PC-3 (cell line): ENCODE measurements at places on chromosomes 11 and 22. TPM values are rescaled to one million over a fixed set of nuclear protein-coding genes. Genes with fewer than 3 reads are reported as not detected.

PRRG4 gene
- 12.9 and 17.9 TPM in 2 replicates for total RNA-seq

OR8H2 gene
- total RNA-seq, result not detected in 2 replicates

CNTF gene
- total RNA-seq, result 1.6 and 2.8 TPM in 2 replicates

NTM gene
- total RNA-seq, result not detected in 2 replicates

PRG3 gene
- total RNA-seq, result not detected in 2 replicates

MGAT3 gene
- 0.06 TPM in 1 of 2 replicates, not detected in the other for total RNA-seq

DNA sequence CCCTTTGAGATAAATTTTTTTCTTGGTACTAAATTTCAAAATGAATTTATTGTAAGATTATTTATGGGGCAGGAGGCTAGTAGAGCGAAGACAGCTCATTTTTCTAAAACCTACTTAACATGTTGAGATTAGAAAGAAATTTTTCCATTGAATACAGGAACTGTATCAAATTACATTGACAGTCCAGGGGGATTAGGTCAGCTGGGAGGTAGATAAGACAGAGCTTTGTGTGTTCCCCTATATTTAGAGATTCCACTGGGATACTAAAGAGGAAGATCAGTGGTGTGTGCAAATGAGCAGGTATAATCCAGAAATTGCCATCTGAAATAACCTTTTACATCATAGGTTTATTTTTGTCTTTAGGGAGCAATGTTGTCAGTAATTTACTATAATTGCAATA is 32.1 kb downstream of the ENDOD1 start:
- DNase-seq, result no peak

DNA sequence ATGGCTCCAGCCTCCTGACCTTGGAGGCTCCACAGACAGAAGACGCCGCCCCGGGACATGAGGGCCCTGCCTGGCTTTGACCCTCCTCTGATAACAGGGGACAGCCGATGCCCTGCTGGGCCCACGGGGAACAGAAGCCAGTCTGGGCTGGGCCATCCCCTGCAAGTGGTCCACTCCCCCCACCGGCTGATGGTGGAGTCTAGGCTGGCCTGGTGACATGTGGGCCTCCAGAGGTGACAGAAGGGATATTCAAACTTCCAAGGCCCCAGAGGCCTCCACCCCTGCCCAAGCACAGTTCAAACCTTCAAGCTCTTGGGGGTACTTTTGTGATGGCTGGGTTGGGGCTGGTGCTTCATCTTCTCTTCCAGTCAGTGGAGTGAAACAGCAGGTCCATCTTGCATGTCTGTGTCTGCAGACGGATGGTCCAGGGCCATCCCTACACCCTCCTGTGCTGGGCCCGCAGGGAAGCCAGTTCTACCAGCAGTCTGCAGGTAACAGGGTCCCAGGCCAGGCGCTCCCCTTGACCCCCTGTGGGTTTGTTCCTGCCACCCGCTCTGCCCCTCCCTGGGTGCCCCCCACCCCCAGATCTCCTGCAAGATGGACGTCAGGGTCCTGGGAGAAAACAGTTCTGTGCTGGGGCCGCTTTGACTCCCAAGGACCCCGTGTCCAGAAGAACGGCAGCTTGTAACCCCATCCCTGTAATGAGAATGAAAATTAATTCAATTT is 929.9 kb downstream of the BRD1 start:
- DNase-seq, result no peak

DNA sequence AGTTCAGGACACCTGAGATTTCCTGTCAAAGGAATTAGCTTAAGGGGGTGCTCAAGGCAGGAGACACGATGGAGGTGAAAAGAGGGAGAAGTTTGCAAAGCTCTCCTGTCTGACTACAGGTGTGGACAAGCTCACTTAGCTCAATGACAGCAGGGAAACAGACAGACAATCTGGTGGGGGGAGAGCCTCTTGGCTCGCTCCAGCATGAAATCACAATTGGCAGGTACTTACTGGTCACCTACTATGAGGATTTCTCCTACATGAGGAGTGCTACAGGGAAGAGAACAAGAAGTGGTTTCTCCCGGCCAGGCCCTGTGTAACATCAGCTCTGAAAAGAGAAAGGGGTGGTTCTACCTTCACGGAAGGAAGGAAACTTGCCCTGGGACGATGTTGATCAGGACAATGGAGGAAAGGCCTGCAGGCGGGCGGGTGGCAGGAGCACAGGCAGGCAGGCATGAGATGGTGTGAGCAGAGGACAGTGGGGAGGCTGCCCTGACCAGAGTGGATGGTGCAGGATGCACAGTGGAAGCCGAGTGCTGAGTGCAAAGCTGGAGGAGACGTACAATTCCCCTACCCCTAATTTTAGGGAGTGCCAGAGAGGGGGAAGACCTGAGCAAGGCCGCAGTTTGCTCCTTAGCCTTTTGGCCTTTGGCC is 57.9 kb upstream of the CRTAM start:
- DNase-seq, result no peak

- no peak for DNase-seq
Observed at GRCh38 chr11:2590965-2591754, 108.6 kb downstream of the KCNQ1OT1 start.

DNA sequence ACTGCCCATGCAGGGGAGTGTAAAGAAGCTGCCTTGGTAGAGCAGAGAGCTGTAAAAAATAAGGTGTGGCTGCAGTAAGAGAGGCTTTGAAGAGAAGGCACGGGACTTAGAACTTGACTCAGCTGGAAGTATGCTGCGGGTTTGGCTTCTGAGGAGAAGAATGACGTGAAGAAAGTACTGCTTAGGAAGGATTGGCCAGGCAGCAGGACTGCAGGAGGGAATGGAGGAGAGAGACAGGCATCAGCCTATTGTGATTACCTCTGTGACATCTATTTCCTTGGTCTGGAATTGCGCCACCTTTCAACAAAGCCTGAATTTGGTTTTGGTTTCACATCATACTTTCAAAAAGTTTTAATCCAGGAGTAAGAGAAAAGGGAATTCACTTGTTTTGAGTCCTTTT is 22.5 kb downstream of the PRRG4 start:
- DNase-seq, result peak; percentile 23

- DNase-seq, result peak; percentile 81
Observed at GRCh38 chr11:122108192-122108799, 7.7 kb downstream of the BLID start.

DNA sequence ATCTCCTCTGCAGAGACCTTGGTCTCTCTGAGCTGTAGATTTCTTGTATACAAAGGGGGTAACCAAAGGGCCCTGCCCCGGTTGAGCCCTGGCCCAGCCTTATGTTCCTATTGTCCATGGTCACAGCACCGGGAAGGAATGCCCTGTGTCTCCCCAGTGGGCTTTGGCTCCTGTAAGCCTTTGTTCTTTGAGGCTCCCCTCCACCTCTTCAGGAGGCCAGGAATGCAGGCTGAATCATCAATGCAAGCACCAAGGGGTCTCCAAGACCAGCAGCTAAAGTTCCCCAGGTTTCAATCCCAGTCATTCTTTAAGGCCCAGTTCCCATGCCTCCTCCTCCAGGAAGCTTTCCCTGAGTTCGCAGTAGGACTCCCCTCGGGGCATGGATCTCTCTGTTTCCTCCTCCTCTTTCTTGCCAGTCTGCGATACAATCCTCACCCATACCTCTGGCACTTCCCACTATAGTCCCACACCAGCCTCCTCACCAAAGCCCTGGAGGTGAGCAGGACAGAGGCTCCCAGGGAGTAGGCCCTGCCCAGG is 29.2 kb upstream of the KLHL35 start:
- DNase-seq, result no peak

DNA sequence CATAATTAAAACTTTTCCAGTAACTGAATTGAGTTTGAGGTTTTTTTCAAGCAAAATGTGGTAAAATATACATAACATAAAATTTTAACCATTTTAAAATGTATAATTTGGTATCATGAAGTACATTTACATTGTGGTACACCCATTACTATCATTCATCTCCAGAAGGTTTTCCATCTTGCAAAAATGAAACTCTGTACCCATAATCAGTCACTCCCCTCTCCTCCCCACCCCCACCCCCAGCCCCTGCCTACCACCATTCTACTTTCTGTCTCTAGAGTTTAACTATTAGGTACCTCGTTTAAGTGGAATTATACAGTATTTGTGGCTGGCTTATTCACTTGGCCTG is 63.7 kb downstream of the MICAL2 start:
- DNase-seq, result no peak

DNA sequence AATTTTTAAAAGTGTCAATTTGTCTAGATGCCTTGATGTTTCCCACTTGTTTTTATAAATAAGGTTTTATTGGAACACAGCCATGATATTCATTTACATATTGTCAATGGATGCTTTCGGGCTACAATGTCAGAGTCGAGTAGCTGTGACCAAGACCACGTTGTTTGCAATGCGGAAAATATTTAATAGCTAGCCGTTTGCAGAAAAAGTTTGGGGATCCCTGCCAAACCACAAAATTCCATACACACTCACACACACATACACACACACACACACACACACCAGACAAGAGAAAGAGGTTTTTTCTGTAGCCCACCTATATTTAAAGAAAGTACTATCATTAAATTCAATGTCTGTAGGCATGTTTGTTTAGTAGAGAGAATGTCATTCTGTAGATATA is 58.3 kb downstream of the TYR start:
- no peak for DNase-seq

- DNase-seq, result no peak
Observed at GRCh38 chr11:7696424-7696823, 9.9 kb downstream of the OVCH2 start.

DNA sequence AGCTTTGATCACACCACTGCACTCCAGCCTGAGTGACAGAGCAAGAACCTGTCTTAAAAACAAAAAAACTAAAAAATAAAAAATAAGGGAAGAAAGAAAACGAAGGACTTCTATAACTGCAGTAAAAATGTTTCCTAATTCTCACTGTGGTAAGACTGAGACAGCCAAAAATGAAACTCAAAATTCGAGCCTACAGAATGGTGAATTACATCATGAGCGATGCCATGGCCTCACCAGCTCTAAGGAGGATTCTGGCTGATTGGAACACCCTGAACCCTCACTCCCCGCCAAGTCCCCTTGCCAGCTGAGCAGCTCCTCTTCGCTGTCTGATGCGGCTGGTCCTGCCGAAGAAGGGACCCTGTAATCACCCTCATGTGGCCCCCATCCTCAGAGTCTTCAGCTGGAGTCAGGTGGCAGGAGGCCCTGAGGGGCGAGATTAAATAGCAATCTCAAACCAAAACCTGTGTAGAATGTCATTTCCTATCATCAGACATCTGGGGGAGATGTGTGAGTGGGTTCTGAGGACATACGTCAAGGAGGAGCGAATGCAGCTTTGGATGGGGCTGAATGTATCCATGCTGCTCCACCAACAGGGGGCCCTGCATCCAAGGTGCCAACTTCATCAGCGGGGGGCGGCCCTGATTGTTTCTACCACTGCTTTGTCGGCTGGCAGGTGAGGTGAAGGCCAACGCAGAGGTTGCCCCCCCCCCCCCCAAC is 29.2 kb downstream of the PDGFB start:
- DNase-seq, result no peak

- no peak for DNase-seq
Observed at GRCh38 chr11:74282421-74282820, 29.0 kb downstream of the P4HA3 start.

GRCh38 chr11:86063536-86063935 is 5.3 kb downstream of the PICALM start:
- peak; percentile 44 for DNase-seq

- no peak for DNase-seq
Observed at GRCh38 chr11:59176330-59176729, 4.4 kb downstream of the DTX4 start.

DNA sequence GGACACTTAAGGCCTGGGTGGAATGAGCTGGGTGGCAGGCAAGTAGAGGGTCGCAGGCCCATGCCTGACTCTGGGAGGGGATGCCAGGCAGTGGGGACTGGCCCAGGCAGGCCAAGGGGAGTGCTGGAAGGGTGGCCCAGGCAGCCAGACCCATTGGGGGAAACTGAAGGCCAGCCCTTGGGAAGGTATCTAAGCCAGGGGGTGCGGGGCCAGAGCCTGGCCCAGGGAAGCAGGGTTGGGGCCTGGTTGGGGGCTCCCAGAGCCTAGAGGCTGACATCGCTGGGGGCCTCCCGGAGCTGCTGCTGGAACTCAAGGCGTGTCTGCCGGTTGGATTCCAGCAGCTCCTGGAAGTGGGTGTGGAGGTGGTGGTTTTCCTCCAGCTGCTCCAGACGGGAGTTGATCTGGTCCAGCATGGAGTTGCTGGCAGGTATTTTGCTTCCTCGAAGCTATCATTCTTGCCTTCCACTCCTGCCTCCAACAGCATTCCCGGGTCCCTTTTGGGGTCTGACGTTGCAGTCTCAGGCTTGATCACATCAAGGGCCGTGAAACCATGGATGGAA is 35.3 kb upstream of the XBP1 start:
- no peak for DNase-seq

GRCh38 chr11:69435161-69435986 is 46.1 kb upstream of the LINC01488 start:
- no peak for DNase-seq

- no peak for DNase-seq
Observed at GRCh38 chr11:26027887-26028286, 304.0 kb upstream of the ANO3 start.

- DNase-seq, result no peak
Observed at GRCh38 chr11:17407575-17407974, 19.1 kb upstream of the KCNJ11 start.

- DNase-seq, result no peak
Observed at GRCh38 chr11:76205252-76206076, 838 bp downstream of the WNT11 start.

- peak; percentile 76 for DNase-seq
Observed at GRCh38 chr11:106329273-106330018, 252.0 kb downstream of the AASDHPPT start.

- DNase-seq, result peak; percentile 14
Observed at GRCh38 chr22:43743131-43743530, 69.0 kb downstream of the EFCAB6 start.

GRCh38 chr11:92552942-92553341 is 328.3 kb downstream of the FAT3 start:
- DNase-seq, result peak; percentile 42

- DNase-seq, result no peak
Observed at GRCh38 chr11:95443386-95443785, 212.4 kb upstream of the SESN3 start.

- DNase-seq, result no peak
Observed at GRCh38 chr11:114129142-114129541, 69.6 kb downstream of the ZBTB16 start.

DNA sequence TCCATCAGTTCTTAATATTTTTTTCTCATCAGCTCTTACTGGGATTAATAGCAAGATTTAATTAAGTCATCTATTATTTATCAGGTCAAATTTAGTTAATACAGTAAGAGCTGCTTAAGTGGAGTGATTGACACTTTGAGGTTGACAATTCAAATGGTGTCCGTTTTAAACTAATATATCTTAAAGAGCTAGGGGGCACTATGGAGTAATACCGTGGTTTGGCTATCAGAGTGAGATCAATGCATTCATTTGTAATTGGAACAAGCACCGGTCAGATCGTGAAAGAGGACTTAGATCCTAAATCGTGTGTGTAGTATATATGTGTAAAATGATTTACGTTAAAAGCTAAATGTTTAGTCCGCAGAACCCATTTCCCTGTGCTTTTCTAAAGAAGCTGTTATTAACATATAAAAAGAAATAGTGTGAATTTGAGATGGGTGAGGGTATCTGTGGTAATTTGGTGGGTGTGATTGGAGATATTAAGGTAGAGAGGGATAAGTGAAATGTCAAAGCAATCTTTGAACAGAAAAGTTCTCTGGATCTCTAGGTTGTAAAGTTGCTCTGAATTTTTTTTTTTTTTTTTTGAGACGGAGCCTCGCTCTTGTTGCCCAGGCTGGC is 2.3 kb downstream of the SIK2 start:
- DNase-seq, result peak; percentile 82
